T-cell (primary cell): ENCODE measurements at places on chromosomes 3 and 15.

- no peak for DNase-seq
These were observed 66.5 kb upstream of the VGLL3 start for GRCh38 chr3:87057474-87057873.

- DNase-seq = no peak
These were observed 9.3 kb downstream of the TLE3 start for GRCh38 chr15:70088455-70088854.

DNA sequence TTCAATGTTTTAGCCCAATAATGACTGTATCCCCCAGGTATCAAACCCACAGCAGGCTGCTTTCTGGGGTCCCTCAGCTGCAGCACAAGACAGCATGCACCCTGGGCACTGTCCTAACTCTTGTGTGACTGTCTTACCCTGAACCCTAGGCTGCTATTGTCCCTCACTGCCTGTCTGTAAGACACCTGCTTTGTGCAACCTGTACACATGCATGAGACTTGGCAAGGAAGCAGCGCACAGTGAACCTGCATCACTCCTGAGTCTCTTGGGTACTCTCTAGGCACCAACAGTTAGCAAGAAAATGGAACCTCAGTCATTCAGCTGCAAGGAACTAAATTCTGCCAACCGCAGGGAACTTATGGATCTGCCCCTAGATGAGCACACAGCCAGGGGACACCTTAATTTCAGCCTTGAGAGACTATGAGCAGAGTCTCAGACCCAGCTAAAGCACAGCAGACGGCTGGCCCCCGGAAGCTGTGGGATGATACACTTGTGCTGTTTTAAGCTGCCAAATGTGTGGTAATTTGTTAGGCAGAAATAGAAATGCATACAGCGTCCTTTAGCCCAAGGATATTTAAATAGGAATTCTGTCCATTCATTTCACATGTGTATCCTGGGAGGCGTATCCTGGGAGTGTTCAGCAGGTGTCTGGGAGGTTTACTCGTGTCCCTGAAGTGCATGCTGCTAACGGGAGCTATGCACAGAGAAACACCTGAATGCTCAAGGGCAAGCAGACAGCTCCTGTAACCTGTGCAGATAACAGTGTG, 223.8 kb downstream of the KLF13 start:
- no peak for DNase-seq

GRCh38 chr15:59273234-59273633, 66.6 kb downstream of the LDHAL6B start:
- no peak for DNase-seq

GRCh38 chr3:37833302-37834186, 28.1 kb upstream of the CTDSPL start:
- DNase-seq = no peak

GRCh38 chr3:176696816-176697215, 500.5 kb downstream of the TBL1XR1 start:
- DNase-seq = no peak

DNA sequence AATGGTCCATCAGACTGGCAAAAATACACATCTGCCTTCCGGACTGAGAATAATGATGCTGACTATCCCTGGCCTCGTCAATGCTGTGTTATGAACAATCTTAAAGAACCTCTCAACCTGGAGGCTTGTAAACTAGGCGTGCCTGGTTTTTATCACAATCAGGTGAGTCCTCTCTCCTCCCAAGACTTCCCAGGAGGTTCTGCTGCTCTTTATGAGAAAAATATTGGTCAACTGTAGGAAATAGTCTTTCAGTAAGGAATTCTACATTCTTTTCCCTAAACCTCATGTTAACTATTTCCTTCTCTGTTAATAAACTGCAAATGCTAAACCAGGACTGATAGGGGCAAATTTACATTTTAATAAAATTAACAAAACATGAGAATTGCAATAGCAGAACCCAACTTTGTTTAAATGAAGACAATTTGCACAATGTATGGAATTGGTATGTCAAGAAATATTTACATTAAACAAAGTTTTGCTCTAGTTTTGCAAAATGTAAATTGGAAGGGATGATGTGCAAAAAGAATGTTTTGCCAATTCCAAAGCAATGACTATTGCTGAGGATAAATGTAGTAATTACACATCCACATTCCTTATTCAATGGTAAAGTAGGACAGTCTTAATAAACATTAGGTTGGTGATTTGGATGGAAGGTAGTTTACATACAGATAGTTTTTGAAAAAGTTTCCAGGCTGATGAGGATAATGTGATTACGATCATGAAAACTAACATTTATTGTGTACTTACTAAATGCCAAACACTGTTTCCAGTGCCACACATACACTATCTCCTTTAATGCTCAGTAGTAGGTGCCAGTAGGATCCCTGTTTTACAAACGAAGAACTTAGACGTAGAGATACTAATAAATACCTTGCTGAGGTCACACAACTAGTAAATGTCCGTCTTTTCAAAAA, 21.1 kb downstream of the UPK1B start:
- no peak for DNase-seq

GRCh38 chr3:157336252-157337009, 100.2 kb upstream of the PTX3 start:
- DNase-seq = no peak

DNA sequence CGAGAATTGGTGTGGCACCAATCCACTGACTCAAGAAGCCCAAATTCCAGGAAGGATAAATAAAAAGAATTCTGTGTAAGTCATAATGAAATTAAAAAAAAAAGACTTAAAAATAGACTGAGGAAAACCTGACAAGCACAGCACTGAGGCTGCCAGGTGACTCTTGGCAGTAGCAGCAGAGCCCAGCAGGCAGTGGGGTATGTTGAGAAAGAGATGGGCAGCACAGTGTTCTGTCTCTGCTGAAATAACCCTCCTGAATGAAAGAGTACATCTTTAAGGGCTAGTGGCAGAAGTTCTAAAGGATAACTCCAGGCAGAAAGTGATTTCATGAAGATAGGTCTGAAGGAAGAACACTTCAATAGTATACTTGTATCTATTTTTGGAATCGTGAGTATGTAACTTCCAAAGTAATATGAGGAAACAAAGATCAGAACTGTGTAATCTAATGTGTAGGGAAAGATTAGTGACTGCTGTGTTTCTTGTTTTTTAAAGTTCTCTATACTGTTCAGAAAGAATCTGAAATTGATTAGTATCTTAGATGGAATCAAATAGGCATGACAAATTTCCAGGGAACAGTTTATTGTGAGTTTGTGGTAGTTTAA, 75.9 kb downstream of the RAB7A start:
- DNase-seq = no peak

- no peak for DNase-seq
These were observed 40.7 kb downstream of the CNOT10 start for GRCh38 chr3:32725721-32726120.

- DNase-seq = no peak
These were observed 92.6 kb upstream of the VGLL4 start for GRCh38 chr3:11736136-11736833.

- no peak for DNase-seq
These were observed 21.9 kb upstream of the TIMP4 start for GRCh38 chr3:12180631-12181030.

- DNase-seq = no peak
These were observed 239.9 kb downstream of the CPNE4 start for GRCh38 chr3:131794766-131795388.

DNA sequence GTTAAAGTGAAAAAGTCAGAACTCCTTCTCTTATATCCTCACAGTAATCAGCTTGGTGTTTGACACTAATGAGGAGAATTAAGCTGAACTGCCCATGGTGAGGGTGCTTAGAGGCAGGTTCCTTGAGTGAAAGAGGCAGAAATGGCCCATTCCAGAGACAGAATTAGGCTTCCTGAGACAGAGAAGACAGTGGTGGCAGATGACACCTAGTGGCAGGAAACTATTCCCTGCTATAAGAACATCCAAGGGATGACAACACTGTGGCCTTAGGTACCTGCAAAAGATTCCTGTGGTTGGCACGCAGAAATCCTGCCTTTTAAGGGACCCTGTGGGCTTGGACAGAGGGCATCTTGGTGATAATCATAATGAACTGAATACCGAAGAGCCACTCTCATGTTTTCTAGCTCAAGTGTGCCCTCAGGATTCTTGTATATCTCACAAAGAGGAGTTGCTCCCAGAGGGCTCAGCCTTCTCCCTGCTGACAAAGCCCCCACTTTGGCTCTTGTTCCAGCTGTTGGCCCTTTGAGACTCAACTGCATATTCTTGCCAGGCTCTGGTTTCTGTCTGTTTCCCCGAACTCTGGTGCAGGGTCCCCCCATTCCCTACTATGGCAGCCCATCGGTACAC, 56.0 kb downstream of the KBTBD12 start:
- peak; percentile 50 for DNase-seq

DNA sequence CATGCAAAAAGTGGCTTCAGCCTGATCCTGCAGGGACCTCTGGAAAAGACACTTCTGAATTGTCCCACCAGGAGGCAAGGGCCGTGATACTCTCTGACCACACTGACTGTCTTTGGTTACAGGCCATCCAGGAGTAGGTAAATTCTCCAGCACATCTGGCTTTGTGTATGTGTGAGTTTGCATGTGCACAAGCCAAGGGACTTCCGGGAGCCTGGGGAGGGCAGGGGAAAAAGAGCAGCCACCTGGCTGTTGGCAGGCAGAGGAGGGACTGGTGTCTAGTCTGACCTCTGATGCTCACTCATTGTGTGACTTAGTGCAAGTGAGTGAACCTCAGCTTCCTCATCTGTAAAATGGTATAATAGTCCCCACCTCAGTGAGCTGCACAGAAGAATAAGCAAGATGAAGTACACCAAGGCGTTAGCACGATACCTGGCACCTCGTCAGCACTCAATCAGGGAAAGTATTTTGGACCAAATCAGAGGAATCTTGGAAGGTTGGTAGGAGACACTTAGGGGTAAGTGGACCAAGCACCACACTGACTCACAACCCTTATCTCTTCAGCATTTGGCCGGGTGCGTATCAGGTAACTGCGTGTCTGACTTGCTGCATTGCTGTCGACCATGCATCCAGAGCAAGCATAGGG, 19.1 kb downstream of the KLHL6 start:
- DNase-seq = no peak

GRCh38 chr15:40090774-40091455, 17.8 kb downstream of the BMF start:
- no peak for DNase-seq

DNA sequence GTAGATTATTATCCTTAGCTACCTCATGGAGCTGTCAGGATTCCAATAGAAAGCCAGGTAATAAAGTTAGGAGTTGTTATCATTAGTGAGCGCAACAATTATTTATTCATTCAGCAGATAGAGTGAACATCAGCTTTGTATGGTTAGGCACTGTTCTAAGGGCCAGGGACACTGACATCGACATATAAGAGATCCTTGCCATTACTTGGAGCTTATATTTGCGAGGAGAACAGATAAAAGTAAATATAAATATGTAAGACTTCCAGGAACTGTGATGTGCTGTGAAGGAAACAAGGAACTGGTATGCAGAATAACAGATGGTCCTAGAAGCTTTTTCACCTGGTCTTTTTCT, 473 bp downstream of the LSM3 start:
- no peak for DNase-seq

GRCh38 chr3:132283440-132283839, 33.8 kb upstream of the ACP3 start:
- DNase-seq = no peak

GRCh38 chr3:57497904-57498303, 46.2 kb downstream of the DNAH12 start:
- no peak for DNase-seq

DNA sequence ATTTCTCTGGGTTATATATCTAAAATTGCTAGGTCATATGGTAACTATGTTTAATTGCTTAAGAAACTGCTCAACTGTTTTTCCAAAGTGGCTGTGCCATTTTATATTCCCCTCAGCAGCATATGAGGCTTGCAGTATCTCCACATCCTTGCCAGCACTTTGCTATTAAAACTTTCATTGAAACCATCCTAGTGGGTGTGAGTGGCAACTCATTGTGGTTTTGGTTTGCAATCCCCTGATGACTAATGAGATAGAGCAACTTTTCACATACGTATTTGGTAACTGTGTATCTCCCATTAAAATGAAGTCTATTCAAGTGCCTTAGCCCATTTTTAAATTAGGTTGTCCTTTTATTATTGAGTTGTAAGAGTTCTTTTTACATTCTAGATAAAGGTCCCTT, 17.3 kb downstream of the KPNA1 start:
- DNase-seq = no peak

DNA sequence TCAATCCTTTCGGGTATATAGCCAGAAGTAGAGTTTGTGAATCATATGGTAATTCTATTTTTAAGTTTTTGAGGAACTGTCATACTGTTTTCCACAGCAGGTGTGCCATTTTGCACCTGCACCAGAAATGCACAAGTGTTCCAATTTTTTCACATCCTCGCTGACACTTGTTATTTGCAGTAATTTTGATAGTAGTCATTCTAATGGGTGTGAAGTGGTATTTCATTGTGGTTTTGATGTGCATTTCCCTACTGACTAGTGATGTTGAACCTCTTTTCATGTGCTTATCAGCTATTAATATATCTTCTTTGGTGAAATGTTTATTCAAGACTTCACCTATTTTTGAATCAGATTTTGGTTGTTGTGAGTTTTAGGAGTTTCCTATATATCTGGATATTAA, 29.1 kb downstream of the GRM2 start:
- no peak for DNase-seq

DNA sequence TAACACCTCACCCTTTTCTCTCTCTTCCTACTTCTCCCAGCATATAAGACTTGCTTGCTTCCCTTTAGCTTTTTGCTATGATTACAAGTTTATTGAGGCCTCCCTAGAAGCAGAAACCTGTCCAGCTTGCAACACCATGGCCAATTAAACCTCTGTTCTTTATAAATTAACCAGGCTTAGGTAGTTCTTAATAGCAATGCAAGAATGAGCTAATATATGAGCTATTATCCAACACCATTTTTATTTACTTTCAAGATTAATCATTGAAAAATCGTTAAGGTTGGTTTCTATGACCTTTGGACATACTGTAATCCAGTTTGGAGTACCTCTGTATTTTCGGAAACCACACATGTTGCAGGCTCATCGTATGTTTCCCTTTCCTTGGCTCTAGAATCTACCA, 643.1 kb downstream of the ZPLD1 start:
- no peak for DNase-seq

- DNase-seq = no peak
These were observed 19.4 kb downstream of the GXYLT2 start for GRCh38 chr3:72907131-72907711.

- no peak for DNase-seq
These were observed 486 bp downstream of the LSG1 start for GRCh38 chr3:194671511-194671899.

- DNase-seq = no peak
These were observed 1.6 kb upstream of the BNC1 start for GRCh38 chr15:83285979-83286553.
